ENCODE measurements at places on chromosomes 6 and 20. TPM values are rescaled to one million over a fixed set of nuclear protein-coding genes. Genes with fewer than 3 reads are reported as not detected.

HNF4A gene
- under 0.01 TPM for total RNA-seq

CSE1L gene
- 106 TPM for total RNA-seq

BFSP1 gene
- 2.1 TPM for total RNA-seq

CLPSL2 gene
- not detected for total RNA-seq

NOX3 gene
- total RNA-seq, result not detected

SYNJ2 gene
- total RNA-seq, result 30.3 TPM

MYLIP gene
- 34.2 TPM for total RNA-seq

FOXA2 gene
- total RNA-seq, result not detected

NKX2-2 gene
- total RNA-seq, result not detected

FOXQ1 gene
- total RNA-seq, result not detected

FAM50B gene
- total RNA-seq, result 8.7 TPM

RWDD1 gene
- 13.0 TPM for total RNA-seq

TMEM239 gene
- not detected for total RNA-seq

PYGB gene
- 58.1 TPM for total RNA-seq

C6orf15 gene
- not detected for total RNA-seq

KIZ gene
- 4.2 TPM for total RNA-seq

ADAM33 gene
- total RNA-seq, result 0.16 TPM

OTOR gene
- total RNA-seq, result not detected

SAMD5 gene
- total RNA-seq, result 0.65 TPM

BPIFB4 gene
- not detected for total RNA-seq

FBXL4 gene
- 6.5 TPM for total RNA-seq

MYLK4 gene
- total RNA-seq, result 0.38 TPM

HLA-DMB gene
- total RNA-seq, result 1.0 TPM

TBXT gene
- not detected for total RNA-seq

RBPJL gene
- total RNA-seq, result not detected

TGM2 gene
- total RNA-seq, result 265 TPM

SLC22A1 gene
- not detected for total RNA-seq

PLN gene
- total RNA-seq, result not detected

LGSN gene
- not detected for total RNA-seq

SMLR1 gene
- total RNA-seq, result not detected

FAM217A gene
- not detected for total RNA-seq

TMC2 gene
- not detected for total RNA-seq

RGL2 gene
- total RNA-seq, result 52.5 TPM

KIFC1 gene
- 25.6 TPM for total RNA-seq

SLC32A1 gene
- total RNA-seq, result not detected

CPNE5 gene
- 5.8 TPM for total RNA-seq

RSPO3 gene
- total RNA-seq, result under 0.01 TPM

TSPO2 gene
- total RNA-seq, result not detected

VSX1 gene
- total RNA-seq, result not detected

POM121L2 gene
- not detected for total RNA-seq

HCRTR2 gene
- total RNA-seq, result not detected

ATAT1 gene
- 6.8 TPM for total RNA-seq

VNN1 gene
- not detected for total RNA-seq

FAM83D gene
- 22.5 TPM for total RNA-seq

STMND1 gene
- total RNA-seq, result not detected

NAA20 gene
- 41.9 TPM for total RNA-seq

RSPH4A gene
- 0.16 TPM for total RNA-seq

CTSZ gene
- 221 TPM for total RNA-seq

ECT2L gene
- total RNA-seq, result not detected

SOX18 gene
- 43.9 TPM for total RNA-seq

CRISP2 gene
- total RNA-seq, result not detected

TFAP2C gene
- under 0.01 TPM for total RNA-seq
